Progenitor cell of endocrine pancreas (in vitro differentiated cells): ENCODE measurements at places on chromosomes 7 and 10. TPM values are rescaled to one million over a fixed set of nuclear protein-coding genes. Genes with fewer than 3 reads are reported as not detected.

DNA sequence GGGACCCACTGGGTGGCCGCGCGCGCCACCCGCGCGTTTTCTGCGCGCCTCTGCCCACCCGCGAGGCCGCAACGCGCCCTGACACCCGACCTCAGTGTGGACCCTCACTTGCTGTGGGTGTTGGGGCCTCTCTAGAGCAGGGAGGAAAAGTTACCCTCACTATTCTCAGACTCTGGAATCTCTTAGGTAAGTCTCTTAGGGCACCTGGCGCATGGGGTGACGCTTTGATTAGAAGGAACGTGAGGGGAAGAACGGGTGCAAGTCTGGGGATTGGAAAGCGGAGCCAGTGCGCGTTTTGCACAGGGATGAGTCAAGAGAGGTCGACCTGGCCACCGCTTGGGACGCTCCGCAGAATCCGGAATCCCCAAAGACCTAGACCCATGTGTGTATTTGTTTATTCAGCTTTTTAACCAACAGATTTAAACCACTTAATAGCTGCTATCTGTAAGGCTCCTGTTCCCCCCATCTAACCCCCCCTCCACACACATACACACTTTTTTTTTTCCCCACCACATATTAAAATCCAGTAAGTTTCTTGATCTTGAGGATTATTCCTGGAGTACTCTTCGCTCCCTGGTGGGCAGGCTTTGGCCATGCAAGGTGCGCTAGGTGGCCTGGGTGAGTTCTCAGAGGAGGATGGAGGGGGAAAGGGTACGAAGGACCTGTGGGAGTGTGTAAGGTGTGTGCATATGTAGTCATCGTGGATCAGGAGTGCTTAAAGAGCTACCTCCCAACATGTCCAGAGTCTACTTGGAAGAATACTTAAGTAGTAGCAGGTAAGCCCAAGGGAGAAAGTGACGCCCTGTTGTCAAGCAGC, 169.1 kb upstream of the PPP1R3A start:
- peaks cover 28% of the 10 kb centered on the region for H3K4me1 ChIP-seq
- peak overlapping the region; percentile 71 for H3K27ac ChIP-seq

The AUTS2 gene
- 119 and 125 TPM in 2 replicates for total RNA-seq

The CPA2 gene
- total RNA-seq = 85.0 and 107 TPM in 2 replicates

The ICA1 gene
- total RNA-seq = 48.8 and 61.7 TPM in 2 replicates

DNA sequence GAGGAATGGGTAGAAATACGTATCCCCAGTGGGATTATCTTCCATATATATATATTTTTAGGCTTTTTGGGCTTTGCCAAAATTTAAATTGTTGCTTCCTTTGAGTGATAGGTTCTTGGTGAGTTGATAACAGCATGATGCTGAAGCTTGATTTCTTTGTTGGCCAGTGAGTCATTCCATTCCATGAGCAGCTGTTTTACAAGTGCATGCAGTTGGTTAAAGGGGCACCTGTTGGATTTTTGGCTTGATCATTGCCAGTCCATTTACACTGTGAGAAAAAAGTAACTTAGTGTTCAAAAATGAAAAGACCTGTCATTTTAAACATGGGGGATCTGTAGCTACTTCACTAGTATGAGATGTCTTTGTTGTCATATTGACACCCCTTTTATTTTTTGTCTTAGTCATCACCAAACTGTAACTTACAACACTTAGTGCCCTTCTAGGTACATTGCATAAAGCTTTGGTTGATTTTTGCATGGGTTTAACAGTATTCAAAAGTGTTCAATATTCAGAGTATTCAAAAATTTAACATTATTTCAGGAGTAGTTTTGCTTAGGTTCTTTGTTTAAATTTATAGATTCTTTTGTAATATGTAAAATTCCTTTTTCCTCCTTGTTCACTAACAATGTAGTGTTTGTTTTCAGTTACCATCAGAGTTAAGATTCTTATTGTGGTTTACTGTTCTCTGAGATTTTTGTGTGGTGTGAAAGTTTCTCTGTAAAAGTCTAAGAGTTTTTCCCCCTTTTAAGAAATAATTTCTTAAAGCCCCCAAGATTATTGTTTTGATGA, 8.8 kb downstream of the AKAP9 start:
- peaks cover 9% of the 10 kb centered on the region for H3K36me3 ChIP-seq
- peaks cover 11% of the 10 kb centered on the region for H3K4me1 ChIP-seq
- H3K27me3 ChIP-seq = no peaks in the 10 kb centered on the region
- no peak overlapping the region for H3K27ac ChIP-seq
- DNase-seq = no peak
- no peak overlapping the region for H3K4me3 ChIP-seq

DNA sequence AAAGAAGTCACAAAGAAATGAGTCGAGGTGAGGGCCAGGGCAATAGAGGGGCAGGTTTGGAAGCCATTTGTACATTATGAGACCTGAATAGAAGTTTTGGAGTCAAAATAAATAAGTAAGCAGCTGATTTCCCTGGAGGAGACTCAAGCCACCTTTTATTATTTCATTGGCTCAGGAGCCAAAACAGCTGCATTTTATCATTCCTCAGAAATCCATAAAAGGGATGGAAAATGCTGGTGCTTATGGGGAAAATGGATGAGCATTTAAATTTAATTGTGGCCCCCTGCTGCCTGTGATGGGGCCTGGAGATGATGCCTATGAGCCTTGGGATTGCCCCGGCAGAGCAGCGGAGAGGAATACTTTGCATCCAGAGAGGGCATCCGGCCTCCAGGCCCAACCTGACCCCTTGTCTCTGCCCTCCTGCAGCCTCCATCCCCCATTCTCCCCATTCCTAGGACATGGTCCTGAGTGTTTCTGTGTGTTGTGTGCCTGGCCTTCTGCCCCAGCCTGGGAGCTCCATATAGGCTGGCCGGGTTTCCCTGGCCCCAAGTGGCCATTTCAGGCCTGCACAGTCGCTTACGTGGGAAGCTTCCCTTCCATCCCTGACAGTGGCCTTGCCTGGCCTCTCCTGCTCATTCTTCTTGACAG, 296.8 kb upstream of the ZMIZ1 start:
- H3K36me3 ChIP-seq = no peaks in the 10 kb centered on the region
- no peak overlapping the region for H3K27ac ChIP-seq
- H3K4me3 ChIP-seq = no peak overlapping the region
- DNase-seq = no peak

GRCh38 chr7:123763191-123763661, 14.4 kb upstream of the WASL start:
- H3K27me3 ChIP-seq = no peaks in the 10 kb centered on the region
- peaks cover 2% of the 10 kb centered on the region for H3K4me1 ChIP-seq
- no peak overlapping the region for H3K27ac ChIP-seq
- DNase-seq = no peak
- no peak overlapping the region for H3K4me3 ChIP-seq

The ATRNL1 gene
- 24.2 and 25.9 TPM in 2 replicates for total RNA-seq

The ZNF716 gene
- not detected in 2 replicates for total RNA-seq
